Activated CD8-positive, alpha-beta memory T cell treated with anti-CD3 and anti-CD28 coated beads for 48 hours (primary cell): ENCODE measurements at places on chromosomes 4 and X.

GRCh38 chrX:130539721-130540321, 138.0 kb downstream of the RBMX2 start:
- DNase-seq: no peak

DNA sequence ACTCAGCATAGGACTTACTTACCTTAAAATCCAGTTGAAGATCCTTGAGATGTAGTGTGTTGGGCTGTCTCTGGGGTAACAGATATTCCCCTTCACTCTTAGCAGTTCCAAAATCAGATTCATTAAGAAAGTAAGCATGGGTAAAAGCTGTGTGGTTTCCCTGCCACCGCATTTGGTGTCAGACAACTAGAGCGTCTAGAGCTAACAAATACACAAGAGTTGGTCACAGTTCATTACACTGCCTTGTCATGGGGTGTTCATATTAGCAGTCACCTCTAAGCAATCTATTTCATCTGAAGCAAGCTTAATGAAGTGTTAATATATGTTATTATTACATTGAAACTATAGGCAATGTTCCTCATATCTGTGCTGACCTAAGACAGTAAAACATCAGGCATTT, 342.8 kb downstream of the PPARGC1A start:
- DNase-seq: no peak

DNA sequence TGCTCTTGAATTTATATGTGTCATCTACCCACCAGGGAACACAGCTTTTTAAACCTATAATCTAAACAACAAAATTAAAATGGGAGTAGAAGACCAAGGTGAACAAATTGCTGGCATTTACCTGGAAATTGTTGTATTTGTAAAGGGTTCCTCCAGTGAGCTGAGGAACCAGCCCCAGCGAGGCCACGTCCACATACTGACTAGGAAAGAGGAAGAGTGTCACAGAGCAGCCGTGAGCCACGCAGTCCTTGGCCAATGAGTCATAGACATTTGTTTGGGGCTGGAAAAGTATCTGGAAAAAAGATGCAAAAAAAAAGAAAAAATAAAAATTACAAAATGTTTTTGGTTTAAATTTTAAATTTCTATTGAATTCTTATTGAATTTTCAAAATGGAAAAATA, 58.7 kb downstream of the METTL14 start:
- DNase-seq: no peak

GRCh38 chrX:9492901-9493300, 28.0 kb downstream of the TBL1X start:
- no peak for DNase-seq

GRCh38 chr4:40502220-40502619, 127.4 kb downstream of the RBM47 start:
- DNase-seq: no peak
